ENCODE measurements at places on chromosomes 7 and 10. TPM values are rescaled to one million over a fixed set of nuclear protein-coding genes. Genes with fewer than 3 reads are reported as not detected.

Gene ARL4A
- total RNA-seq, result 10.4 TPM

Gene DIP2C
- total RNA-seq, result 0.94 TPM

Gene CHRM2
- not detected for total RNA-seq

Gene A1CF
- total RNA-seq, result not detected

Gene RASA4B
- 30.1 TPM for total RNA-seq

Gene MRC1
- 0.05 TPM for total RNA-seq

Gene LIPA
- 22.1 TPM for total RNA-seq

Gene NSUN6
- 15.7 TPM for total RNA-seq

Gene ANKMY2
- 9.0 TPM for total RNA-seq

Gene GJD4
- total RNA-seq, result not detected

Gene CAPZA2
- 262 TPM for total RNA-seq

Gene DCLRE1A
- 14.4 TPM for total RNA-seq

Gene CLRN3
- total RNA-seq, result not detected

Gene CCL24
- total RNA-seq, result not detected

Gene ITPRID1
- not detected for total RNA-seq
